ENCODE measurements at places on chromosomes 7 and 10.
A peak's percentile ranks its signal among the peaks of the same experiment; 100 is the strongest.

GRCh38 chr10:7659560-7659959 is 7.2 kb downstream of the ITIH5 start:
- DNase-seq, result no peak

DNA sequence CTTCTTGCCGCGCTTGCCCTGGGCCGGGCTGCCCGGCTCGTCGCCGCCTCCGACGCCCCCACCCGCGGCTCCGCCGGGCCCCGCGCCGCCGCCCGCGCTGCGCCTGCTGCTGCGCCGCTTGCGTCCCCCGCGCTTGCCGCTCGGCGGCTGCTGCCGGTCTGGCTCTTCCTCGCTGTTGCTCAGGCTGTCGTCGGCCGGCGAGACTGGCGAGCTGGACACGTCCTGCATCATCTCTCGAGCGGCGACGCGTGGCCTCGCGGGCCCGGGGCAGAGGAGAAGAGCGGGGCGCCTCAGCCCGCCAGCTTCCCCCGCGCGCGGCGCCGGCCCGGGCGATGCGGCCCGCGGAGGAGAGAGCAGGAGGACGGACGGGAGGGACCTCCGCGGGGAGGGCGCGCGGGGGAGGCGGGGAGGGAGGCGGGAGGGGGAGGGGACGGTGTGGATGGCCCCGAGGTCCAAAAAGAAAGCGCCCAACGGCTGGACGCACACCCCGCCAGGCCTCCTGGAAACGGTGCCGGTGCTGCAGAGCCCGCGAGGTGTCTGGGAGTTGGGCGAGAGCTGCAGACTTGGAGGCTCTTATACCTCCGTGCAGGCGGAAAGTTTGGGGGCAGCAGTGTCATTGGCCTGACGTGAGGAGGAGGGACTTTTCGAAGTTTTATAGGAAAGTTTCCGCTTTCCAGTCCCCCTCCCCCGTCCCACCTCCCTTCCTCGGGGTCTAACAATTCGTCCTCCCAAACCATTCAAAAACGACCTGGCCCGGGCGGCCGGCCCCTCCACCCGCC is at the start of gene TWIST1:
TSS of gene TWIST1 (minus strand) at position 546 of the 779 bp plus-strand sequence. CDS start at position 231, 315 bp downstream.
- DNase-seq, result no peak

DNA sequence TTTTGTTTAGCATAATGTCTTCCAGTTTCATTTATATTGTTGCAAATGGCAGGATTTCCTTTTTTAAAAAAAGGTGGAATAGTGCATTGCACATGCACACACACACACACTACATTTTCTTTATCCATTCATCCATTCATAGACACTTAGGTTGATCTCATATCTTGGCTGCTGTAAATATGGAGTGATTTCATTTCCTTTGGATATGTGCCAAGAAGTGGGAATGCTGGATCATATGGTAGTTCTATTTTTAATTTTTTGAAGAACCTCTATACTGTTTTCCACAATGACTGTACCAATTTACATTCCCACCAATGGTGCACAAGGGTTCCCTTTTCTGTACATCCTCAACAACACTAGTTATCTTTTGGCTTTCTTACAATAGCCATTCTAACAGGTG is 68.9 kb downstream of the EBLN1 start:
- DNase-seq, result no peak

GRCh38 chr7:147079921-147080420 is 963.4 kb downstream of the CNTNAP2 start:
- DNase-seq, result no peak

DNA sequence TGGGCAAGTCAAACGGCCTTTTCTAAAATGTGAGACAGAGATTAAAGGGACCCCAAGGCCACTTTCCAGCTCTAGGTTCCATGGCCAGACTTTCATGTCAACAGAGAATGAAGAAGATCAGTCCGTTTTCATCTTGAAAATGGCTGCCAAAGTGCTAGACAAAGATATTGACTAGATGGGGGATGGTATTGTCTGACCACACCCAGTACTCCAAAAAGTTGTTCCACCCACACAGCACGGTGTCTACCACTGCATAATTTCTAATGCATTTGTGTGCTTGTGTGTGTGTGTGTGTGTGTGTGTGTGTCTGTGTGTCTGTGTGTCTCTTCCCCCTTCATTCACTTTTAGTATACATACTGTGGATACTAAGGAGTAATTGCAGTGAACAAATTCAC is 1.3 kb downstream of the COL1A2 start:
- no peak for DNase-seq

DNA sequence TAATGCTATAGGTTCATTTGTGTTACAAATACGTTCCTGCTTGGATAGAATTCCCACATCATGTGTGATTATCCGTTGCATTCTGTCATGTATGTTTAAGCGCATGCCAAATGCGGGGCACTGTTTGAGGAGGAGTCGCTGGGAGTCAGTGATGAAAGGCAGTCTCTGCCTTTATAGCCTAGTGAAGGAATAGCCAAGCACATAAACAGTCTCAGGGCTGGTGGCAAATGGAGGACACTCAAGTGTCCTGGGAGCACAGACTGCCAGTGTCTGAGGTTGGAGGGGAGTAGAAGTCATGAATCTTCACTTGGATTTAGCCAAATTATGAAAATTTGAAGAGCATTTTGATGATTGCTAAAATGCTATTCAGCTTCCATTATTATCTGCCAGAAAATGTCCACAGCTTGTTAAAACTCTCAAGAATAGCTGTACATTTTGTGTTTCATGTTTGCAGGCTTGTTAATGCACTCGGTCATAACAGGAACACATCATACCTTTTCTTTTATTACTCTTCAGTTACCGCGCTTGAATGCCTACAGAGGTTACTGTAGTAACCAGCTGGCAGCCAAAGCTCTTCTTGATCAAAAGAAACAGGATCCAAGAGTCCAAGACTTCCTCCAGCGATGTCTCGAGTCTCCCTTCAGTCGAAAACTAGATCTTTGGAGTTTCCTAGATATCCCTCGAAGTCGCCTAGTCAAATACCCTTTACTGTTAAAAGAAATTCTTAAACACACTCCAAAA is 41.6 kb downstream of the NET1 start:
- no peak for DNase-seq

GRCh38 chr10:77318739-77319138 is 318.9 kb downstream of the KCNMA1 start:
- no peak for DNase-seq

DNA sequence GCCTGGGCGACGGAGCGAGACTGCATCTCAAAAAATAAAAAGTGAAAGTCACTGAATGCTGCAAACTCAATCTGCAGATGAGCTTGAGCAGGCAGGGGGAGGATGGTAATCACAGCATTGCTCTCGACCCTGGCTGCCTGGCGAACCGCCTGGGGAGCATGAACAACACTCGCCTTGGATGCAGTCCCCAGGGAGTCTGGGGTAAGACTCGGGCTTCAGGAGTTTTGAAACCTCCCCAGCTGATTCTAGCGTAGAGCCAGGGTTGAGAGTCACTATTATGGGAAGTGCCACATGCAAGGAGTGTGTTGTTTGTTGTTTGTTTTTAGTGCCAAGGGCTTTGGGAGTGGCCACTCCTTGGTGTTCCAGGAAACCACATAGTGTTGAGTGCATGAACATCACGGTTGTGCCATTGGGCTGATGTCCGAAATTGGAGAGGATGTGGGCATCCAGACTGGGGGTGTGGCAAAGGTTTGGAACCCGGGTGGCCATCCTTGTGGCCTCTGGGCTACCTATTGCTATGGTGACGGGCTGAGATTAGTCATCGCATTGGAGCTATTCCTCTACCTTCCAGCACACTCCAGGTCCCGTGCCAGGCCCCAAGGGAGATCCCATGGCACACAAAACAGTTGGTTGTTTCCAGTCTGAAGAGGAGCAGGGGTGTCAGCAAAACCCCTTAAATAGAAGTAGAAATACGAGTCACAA is 92.6 kb downstream of the RGS10 start:
- no peak for DNase-seq

GRCh38 chr10:58721601-58722281 is 209.1 kb downstream of the BICC1 start:
- DNase-seq, result no peak

DNA sequence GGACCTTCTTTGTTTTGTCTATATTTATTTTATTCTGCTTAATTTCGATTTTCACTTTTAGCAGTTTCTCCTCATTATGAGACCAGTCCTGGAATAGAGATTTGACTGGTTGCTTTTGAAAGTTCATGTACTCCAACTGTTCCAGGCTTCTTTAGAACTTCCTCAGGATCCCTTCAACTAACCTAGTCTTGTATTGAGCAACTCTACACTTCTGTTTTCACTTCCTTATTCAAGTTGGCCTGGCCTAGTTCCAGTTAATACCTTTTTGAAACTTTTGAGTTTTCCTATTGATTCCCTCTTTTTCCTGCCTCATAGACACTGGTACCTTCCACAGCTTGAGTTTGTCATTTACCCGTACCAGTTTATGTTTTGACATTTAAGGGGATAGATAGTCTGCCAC is 421.7 kb downstream of the ATRNL1 start:
- DNase-seq, result no peak

DNA sequence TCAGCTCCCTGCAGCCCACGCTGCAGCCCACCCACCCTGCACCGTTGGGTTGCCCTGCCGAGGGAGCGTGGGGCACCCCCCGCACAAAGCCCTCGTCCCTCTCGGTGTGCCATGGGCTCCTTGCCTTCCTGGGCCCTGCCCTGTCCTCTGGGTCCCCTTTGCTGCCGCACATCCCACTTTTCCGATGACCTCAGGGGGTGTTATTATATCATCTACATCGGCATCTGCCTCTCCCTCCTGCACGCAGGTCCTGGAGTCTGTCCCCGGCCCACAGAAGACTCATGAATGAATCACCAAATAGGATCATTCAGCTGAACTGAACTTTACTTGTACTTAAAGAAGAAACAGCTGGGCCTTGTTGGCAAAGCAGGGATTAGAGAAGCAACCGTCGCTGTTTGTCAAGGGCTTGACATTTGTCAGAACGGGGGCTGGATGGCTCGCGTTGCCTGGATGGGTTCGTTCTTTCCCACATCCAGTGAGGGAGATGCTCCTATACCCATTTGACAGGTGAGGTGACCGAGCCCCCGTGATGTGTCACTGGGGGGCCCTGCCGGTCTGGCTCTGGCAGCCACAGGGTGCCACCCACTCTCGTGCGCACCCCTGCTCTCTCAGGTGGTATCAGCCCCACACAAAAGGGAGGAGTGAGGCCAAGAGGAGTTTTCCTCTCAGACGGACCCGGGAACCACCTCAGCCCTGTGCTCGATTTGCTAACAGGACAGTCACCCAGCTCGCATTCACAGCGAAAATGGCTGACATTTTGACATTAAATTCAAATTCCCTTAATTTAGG is 58.6 kb upstream of the EBF3 start:
- DNase-seq, result no peak

DNA sequence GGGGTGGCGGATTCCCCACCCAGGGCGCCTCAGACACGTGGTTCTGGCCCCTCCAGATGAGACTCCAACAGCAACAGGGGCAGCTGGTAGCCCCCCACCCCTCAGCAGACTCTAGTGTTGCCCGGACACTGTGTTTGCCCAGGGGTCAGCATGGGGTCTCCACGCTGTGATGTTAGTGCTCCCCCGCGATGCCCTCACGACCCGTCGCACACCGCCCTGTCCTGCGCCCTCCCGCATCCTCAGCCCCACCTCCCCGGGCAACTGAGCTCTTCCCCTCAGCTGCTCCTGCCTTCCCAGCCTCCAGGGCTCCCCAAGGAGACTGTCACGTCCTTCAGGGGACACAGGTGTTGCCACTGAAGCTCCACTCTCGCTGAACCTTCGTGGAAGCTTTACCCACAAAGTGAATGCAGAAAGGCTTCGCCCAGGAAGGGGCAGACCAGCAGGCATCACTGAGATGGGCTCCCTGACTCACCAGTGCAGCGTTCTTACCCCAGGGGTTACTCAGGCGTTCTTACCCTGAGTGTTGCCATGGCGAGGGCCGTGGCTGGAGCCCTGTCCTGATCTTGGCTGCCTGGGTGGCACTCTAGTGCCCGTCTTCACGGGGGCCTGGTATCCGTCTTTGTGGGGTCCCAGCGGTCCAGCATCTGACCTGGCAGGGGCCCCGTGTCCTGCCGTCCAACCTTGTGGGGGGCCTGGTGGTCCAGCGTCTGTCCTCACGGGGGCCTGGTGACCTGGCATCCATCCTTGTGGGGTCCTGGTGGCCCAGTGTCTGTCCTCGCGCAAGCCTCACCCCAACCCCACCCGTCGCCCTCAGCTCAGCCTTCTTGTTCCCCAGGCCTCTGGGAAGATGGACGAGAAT is 14.6 kb downstream of the DPYSL4 start:
- DNase-seq, result no peak

GRCh38 chr7:46512891-46513413 is 591.9 kb upstream of the IGFBP3 start:
- DNase-seq, result no peak

DNA sequence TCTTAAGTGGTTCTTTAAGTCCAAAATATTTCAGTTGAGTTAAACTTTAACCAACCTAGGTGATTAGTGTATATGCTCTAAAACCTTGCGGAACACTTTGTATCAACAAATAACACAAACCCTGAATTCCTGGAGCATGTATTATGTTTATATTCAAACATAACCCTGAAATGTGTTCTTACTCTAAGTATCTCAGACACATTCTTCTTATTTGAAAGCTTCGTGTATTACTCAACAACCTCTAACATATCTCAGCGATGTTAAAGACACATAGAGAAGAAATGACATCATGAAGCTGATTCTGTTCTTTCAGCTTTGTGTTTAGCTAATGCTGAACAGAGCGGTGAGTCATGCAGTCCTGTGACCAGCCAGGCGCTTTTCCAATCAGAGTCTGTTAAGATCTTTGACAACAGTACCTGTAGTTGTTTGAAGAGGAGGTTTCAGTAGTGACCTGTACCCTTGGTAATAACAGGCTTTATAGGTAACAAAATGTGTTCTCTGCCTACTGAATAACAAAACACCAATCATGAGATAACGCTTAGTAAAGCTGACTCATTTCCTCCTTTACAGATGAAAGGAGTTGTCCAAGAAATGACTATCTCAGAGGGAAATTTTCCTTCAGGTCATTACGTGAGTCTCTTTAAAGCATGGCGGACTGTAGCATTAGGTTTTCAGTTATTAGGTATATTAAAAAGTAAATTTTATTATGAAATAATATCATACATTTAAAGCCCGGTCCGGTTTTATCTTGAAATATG is 67.3 kb upstream of the KLF6 start:
- peak; percentile 54 for DNase-seq

GRCh38 chr7:105808703-105809590 is 67.5 kb downstream of the ATXN7L1 start:
- peak; percentile 90 for DNase-seq

All from activated CD4-positive, alpha-beta T cell treated with anti-CD3 and anti-CD28 coated beads, Interleukin-2, amount 50 U/mL, for 48 hours (primary cell).